ENCODE measurements at places on chromosomes 6 and 20.

- no peak for DNase-seq
Observed at GRCh38 chr6:107144666-107145065, 29.4 kb upstream of the BEND3 start.

- DNase-seq, result no peak
Observed at GRCh38 chr6:159220093-159220492, 50.9 kb downstream of the FNDC1 start.

- no peak for DNase-seq
Observed at GRCh38 chr6:112773187-112773586, 426.1 kb downstream of the RFPL4B start.

DNA sequence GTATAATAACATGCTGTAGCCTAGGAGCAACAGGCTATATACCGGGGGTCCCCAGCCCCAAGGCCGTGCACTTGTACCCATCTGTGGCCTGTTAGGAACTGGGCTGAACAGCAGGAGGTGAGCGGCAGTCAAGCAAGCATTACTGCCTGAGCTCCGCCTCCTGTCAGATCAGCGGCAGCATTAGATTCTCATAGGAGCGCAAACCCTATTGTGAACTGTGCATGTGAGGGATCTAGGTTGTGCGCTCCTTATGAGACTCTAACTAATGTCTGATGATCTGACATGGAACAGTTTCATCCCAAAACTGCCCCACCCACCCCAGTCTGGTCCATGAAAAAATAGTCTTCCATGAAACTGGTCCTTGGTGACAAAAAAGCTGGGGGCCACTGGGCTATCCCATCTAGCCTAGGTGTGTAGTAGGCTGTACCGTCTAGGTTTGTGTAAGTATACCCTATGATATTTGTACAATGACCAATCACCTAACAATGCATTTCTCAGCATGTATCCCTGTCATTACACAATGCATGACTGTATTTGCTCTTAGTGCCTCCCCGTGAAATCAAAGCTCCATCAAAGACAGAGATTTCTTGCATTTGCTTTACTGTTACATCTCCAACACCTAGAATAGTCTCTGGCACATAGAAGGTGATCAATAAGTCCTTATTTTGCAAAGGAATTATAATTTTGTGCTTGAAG is 30.8 kb downstream of the NHSL1 start:
- no peak for DNase-seq

GRCh38 chr6:148203970-148204369 is 138.7 kb upstream of the SASH1 start:
- DNase-seq, result no peak

DNA sequence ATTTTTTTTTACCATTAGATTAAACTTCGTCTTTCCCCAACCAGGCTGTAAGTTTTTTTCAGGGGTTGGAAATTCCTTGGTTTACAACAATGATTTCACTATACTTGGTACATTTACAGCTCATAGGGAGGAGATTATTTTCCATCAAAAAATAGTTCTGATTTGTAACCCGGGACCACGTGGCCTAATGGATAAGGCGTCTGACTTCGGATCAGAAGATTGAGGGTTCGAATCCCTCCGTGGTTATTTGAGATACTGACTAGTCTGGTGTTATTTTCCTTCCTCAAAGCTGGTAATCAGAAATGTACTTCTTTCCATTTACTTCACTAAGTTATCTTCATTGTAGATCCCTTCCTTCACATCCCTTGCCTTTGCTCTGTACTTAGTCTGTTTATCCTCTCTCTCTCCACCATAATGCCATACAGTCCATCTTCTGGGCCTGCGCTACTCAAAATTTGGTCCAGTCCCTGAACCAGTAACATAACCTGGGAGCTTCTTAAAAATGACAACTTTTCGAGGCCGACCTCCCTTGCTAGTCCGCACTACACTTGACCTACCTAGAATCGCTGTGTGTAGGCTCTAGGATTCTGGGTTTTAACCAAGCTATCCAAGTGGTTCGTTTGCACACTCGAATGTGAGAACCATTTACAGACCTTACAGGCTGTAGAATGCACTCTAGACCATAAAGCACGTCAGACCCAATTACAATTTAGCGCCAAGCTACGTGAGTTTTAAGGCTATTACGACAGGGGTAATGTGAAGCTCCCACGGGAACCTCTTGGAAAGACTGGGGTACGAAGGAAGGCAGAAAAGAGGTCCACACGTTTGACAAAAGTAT is 42.1 kb upstream of the BTN3A2 start:
- peak; percentile 96 for DNase-seq

- DNase-seq, result no peak
Observed at GRCh38 chr6:15269011-15269410, 23.1 kb downstream of the JARID2 start.

- DNase-seq, result no peak
Observed at GRCh38 chr6:10429638-10430427, 15.0 kb upstream of the TFAP2A start.
